ENCODE measurements at places on chromosomes 16 and 17.

DNA sequence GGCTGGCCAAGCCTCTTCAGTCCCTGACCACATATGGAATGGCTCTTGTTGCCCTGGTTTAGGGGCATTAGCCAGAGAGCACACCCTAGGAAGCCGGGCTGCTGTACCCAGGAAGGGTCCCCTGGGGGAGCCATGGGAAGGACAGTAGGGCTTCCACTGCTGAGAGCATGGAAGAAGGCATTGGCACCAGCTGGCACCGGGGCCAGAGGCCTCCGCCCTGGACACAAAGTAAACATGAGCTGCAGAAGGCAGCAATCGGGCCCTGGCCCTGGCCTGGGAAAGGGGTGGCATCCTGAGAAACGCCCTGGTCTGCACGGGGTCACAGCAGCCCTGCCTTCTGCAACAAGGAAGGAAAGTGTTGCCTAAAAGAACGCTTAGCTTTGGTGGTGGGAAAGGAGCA, 49.4 kb downstream of the VAC14 start:
- DNase-seq, result no peak

DNA sequence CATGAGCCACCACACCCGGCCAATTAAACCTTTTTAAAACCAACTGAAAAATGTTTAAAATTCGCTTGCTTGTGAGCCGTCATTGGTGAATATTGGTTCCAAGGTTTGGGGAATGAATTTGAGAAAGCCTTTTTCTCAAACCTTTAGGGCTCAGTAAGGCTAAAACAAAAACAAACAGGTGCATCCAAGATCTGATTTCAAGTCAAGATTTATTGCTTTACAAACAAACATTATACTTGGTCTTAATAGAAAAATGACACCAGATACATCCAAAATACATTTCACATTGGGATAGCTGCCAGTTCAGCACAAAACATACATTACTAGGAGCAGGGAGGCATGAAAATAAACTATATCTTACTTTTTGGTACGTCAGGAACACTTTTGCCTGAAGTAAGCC, 5.4 kb downstream of the C17orf58 start:
- DNase-seq, result no peak

GRCh38 chr16:2455081-2455845, 4.6 kb upstream of the TEDC2 start:
- no peak for DNase-seq

DNA sequence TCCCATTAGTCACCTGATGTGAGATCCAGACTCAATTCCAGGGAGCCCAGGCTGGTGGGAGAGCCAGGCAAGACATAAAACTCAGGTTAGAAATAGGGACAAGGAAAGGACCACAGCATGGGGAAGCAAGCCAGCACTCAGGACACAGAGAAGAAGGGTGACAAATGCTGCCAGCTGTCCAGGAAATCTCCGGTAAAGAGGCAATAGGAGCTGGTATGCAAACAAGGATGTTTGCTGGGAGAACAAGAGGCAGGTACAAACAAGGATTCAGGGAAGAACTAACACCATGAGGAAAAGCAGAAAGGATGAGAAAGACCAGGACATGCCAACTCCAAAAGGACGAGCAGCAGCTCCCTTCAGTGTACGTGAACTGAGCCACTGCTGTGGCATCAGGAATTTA, 10.2 kb upstream of the TXNDC11 start:
- no peak for DNase-seq

DNA sequence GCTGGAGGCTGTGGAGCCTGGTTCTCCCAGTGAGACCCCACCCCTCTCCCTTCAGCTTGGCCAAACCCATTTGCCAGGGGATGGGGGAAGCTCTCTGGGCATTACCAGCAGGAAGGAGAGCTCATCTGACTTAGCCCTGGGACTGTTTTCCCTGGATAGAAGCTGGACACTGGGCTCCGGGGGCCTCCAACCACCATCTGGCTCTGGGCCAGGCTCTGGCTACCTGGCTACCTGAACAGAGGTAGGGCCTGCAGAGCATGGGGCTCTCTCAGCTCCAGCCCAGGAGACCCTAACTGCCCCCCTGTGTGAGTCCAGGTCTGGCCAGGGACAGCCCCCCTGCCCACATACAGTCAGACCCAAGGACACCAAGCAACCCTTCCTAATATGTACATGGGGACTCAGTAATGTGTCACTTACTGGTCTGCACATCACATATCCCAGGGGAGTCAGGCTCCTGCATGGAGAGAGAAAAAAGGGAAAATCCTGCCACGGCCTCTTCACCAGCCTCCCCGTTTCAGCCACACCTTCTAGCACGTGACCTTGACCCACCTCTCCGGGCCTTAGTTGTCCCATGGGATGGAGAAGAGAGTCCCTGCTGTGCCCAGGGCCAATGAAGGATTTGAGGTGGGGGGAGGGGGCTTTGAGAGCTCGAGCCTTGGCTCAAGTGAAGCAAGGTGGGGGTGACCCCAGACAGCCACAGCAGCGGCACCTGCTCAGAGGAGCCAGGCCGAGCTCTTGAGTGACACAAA, 13.8 kb downstream of the CNGB1 start:
- DNase-seq, result no peak

DNA sequence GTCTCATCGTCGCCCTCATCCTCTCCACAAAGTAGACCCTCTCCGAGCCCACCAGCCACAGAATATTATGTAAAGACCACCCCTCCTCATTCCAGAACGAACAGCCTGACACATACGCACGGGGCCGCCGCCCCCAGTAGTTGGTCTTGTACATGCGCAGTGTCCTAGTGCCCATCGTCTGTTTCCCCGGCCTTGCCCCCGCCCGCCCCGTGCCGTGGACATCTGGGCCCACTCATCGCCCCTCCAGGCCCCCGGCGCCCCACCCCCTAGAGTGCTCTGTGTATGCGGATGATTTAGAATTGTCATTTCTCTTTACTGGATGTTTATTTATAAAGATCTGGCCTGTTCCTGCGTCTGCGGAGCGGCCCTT, 475 bp upstream of the AMDHD2 start:
- no peak for DNase-seq
